ENCODE measurements at places on chromosomes 7 and 10.

- DNase-seq: no peak
These were observed 140.7 kb downstream of the PAXIP1 start for GRCh38 chr7:154862153-154862791.

- DNase-seq: no peak
These were observed 31.7 kb downstream of the STAM start for GRCh38 chr10:17675638-17676037.

GRCh38 chr10:14454629-14455028 is 123.9 kb upstream of the FRMD4A start:
- no peak for DNase-seq

DNA sequence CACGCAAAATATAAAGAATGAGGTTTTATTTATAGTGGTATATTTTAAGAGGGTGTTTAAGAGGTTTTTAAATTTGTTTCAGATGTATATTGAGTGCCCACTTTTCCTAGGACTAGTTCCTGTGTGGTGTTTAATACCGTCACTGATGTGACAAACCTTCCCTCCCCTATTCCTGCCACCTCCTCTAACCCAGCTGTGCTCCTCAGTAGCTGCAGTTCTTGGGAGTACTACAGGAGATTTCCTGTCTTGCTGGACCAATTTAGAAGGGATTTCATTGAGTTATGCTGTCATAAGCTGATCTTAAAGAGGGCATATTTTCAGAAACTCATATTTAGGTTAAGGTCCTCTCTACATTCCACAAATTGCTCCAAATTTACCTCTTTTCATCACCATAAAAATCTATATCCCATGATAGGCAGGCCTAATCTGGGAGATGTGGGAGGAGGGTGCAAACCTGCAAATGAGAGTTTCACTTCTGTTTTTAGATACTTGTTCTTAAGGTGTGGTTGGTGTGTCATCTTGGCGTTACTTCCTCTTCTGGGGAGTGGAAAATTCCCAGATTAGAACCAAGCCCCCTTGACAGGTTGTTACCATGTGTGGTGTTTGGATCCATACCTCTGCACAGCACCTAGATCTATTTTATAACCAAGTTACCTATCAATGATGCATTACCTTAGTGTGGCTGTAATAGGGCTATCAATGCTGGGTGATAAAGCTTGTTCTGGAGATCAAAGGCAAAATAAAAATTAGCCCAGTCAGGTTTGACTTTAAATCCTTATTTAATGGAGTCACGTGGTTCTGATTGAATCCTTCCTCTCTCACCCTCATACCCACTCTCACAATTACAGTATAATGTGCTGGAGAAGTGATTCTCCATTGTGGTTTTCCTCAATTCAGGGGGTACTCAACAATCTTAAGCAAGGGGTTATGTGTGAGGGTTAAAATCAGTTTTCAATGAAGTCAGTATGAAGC is 141.1 kb downstream of the CDK14 start:
- DNase-seq: no peak

DNA sequence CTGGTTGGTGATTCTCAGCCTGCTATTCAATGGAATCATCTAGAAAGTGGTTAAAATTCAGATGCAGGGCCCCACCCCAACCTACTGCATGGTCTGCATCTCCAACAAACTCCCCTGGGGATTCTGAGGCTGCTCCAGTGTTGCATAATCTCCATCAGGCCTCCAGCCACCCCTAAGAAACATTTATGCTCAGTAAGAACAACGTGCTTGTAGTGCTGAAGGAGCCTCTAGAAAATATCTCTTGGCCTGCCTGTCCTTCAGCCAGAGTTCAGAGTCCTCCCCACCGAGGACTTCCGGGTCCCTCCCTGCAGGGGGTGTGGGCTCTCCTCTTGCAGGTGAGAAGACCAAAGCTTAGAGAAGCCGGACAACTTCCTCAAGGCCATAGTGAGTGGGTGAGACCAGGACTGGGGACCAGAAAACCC is 159.8 kb downstream of the SH3PXD2A start:
- DNase-seq: no peak

DNA sequence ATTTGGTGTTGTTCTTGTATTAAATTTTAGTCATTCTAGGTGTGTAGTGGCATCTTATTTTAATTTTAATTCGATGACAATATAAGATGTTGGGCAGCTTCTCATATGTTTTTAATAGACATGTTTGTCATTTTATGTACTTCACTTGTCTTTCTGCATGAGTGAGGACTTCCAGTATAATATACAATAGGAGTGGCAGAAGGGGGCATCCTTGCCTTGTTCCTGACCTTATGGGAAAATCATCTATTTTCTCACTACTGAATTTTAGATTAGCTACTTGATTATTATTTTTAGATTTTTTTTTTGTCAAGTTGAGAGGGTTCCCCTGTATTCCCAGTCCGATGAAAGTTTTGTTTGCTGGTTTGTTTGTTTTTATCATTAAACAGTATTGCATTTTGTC is 495.2 kb upstream of the GRM3 start:
- no peak for DNase-seq

DNA sequence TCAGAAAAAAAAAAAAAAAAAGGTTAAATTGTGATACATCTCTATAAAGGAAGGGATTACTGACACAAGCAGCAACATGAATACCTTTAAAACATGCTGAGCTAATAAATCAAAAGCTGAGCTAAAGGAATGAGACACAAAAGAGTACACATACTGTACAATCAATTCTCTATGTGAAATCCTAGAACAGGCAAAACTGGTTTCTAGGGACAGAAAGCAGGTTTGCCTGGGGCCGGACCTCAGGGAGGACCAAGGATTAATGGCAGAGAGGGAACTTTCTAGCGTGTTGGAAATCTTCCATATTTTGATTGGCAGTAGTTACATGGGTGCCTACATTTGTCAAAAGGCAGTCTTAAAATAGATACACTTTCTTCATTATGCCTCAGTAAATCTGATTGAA is 52.5 kb downstream of the KLRG2 start:
- peak; percentile 92 for DNase-seq

DNA sequence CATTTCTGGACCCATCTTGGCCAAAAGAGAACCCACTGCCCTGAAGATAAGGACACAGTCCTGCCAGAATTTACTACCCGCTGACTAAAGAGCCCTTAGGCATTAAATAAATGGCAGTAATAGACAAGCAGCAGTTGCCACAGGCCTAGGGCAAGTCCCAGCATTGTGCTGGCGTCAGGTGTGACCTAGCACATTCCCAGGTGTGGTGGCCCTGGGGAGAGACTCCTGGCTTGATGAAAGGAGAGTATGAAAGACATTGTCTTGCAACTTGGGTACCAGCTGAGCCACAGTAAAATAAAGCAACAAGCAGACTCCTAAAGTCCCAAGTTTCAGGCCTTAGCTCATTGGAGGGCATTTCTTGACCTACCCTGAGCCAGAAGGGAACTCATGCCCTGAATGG is 715.7 kb upstream of the SORCS1 start:
- DNase-seq: no peak

DNA sequence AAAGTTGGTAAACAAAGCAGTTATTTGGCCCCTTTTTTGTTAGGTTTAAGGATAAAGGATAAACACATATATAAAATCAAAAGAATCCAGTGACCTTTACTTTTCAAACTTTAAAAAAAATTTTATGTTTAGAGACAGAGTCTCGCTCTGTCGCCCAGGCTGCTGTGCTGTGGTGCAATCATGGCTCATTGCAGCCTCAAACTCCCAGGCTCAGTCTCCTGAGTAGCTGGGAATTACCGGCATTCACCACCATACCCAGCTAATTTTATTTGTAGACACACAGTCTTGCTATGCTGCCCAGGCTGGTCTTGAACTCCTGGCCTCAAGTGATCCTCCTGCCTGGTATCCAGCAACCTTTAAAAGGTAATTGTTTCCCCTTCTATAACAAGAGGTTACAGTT is 31.3 kb downstream of the GNA12 start:
- DNase-seq: no peak

DNA sequence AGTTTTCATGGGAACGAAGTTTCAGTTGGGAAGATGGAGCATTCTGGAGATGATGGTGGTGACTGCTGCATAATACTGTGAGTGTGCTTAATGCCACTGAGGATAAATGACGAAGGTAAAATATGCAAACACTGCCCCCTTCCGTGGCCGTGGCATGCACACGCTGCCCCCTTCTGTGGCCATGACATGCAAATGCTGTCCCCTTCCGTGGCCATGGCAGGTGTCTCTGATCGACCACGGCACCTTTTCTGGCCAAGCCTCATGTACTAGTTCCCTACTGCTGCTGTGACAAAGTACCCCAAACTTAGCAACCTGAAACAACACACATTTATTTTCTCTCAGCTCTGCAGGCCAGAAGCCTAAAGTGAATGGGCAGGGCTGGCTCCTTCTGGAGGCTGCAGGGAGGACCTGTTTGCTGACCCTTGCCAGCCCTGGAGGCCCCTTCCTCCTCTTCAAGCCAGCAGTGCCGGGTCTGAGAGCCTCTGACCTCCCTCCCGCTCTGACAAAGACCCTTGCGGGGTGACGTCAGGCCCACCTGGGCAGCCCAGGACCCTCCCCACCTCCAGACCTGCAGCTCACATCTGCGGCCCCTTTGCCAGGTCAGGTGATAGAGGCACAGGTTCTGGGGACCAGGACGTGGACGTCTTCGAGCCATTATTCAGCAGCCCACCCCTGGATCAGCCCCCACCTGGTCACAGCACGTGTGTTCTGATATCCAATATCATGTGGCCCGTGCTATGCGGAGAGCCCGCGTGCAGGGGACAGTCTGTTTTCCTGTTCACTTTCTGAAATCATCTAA is 82.0 kb downstream of the MICALL2 start:
- peak; percentile 35 for DNase-seq

GRCh38 chr7:75716992-75717626 is 21.6 kb downstream of the HIP1 start:
- no peak for DNase-seq

- no peak for DNase-seq
These were observed 184.8 kb upstream of the PDE1C start for GRCh38 chr7:32255036-32255435.

DNA sequence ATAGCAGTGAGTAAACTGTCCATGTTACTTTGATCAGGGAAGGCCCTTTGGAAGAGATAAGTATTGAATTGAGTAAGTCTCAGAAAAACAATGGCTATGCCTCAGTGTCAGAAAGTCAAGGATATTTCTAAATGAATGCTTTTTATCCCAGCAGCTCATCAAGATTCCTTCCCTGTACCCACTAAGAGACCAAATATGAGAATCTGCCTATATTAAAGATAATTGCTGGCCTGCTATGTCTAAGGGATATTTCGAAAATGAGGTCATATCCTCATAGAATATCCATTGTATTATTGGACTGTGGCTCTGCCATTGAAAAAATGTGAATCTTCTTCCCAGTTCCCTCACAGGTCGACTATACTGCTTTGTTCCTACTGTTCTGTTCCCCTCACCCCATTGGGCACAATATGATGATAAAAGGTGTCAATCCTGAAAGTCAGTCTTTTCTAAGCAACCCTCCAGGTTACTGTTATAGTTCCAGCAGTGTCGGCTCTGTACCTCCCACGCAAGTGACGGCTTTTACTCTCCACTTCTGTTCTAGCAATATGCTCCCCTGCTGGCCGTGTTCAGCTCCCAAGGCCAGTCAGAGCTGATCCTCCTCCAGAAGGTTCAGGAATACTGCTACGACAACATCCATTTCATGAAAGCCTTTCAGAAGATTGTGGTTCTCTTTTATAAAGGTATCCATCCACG is 51.7 kb downstream of the BZW2 start:
- no peak for DNase-seq

- peak; percentile 74 for DNase-seq
These were observed 593 bp upstream of the ADRA2A start for GRCh38 chr10:111076191-111076681.

DNA sequence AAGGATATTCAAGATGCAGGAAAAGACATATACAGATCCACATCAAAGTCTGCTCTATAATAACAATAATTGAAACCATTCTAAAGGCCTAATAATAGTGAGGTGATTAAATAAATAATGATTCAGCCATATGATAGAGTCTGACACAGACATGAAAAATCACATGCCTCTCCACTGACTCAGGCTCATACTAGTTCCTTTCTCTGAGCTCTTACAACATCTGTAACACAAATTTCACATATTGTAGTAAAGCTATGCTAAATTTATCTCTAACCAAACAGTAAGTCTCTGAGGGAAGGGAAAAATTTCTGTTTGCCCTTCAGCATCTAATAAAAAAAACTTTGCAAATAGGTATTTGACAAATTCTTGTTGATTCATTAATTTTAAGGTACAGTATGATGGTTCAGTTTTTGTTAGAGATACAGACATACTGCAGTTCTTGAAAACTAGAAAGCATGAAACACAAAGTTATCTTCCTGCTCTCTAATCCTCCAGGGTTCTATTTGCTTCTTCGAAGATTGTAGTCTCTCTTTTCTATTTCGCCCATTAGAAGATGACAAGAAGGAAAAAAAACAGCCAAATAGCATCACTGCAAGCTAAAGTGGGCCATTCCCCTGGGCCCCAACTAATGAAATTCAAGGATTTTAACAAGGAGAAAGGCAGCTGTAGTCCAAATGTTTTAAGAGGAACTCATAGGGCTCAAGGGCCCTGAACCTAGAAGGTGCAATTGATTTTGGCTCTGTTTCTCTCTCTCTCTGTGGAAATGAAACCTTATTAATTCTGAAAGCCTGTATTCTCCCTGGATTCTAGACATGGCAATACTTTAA is 53.9 kb downstream of the CUBN start:
- DNase-seq: peak; percentile 21
